ENCODE measurements at places on chromosomes 12 and 14.

GRCh38 chr12:60616400-60616799 is 1020.6 kb downstream of the SLC16A7 start:
- DNase-seq, result no peak

GRCh38 chr14:22846811-22847307 is 10.5 kb downstream of the MMP14 start:
- DNase-seq, result no peak

DNA sequence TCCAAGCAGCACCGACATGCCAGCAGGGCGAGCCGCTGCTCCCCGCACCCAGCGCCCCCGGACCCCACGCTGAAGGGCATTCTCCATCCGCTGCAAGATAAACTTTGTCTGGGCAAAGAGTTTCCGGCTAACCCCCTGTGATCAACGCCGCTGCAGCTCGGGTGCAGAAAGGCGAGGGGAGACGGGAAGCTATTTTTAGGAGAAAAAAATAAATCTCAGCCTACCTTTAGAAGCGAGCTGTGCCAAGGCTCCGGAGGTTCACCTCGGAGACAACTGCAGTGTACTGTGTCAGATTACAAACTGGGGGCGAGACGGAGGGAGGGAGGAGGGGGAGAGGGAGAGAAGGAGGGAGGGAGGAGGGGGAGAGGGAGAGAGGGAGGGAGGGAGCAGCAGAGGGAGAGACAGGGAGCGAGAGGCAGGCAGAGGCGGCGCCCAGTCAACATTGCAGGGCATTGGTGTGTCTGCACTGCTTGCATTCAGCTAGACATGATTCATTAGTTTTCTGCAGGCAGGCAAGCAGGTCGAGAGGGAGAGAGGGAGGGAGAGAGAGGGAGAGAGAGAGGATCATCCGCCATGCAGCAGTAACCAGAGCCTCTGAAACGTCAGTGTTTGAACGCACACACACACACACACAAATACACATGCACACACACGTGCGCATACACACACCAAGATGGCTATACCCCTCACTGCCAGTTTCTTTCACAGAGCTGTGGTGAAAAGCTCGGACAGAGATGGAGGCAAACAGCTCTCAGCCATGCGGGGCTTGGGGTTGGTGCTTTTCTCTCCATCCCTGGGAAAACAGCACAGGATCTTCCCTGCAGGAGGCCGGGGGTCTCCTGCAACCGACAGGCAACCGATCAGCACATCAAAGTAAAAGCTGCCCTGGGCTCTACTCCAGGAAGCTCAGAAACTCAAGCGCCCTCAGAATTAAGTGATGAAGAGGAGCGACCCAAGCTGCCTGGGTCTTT is at the start of gene RIMBP2:
RIMBP2 (minus strand) TSS at position 302 of the 971 bp plus-strand sequence. CDS start 237,286 bp downstream, outside the sequence.
- peak; percentile 75 for DNase-seq

DNA sequence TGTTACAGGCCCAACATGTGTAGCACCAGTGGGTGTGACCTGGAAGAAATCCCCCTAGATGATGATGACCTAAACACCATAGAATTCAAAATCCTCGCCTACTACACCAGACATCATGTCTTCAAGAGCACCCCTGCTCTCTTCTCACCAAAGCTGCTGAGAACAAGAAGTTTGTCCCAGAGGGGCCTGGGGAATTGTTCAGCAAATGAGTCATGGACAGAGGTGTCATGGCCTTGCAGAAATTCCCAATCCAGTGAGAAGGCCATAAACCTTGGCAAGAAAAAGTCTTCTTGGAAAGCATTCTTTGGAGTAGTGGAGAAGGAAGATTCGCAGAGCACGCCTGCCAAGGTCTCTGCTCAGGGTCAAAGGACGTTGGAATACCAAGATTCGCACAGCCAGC is 8.6 kb downstream of the BCL2L14 start:
- peak; percentile 44 for DNase-seq

DNA sequence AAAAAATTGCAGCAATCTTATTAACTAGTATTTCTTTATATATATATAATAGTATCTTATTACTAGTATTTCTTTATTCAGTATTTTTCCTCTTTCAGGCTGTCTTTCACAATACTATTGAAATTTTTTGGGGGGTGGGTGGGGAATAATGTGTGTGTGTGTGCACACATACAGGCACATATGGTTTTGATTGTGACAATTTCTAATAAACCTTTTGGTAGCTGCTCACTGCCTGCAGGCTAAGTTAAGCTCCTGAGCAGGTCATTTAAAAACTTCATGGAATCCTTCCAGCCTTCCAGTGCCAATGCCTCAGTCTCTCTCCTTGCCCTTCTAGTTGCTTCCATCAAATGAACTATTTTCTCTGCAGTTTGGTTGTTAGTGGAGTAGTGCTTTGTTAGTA is 490.1 kb downstream of the PCNX1 start:
- DNase-seq, result no peak

DNA sequence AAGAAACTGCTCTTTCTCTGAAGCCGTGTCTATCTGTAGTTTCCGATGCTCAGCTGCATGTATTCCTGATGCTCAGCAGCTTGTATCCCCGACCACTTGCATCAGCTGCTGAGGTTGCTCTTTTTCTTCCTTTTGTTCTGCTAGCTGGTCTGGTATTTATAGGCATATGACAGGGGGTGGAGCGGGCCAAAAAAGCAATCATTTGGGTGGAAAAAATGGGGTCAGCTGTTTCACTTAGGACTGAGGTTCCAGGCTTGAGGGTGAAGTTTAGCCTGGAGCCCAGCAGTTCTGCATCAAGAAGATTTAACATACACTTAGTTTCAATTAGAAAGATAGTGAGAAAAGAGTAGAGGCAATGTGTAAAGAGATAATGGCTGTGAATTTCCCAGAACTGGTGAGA is 23.6 kb upstream of the AMN1 start:
- DNase-seq, result peak; percentile 38

GRCh38 chr14:89013098-89013504 is 188.7 kb downstream of the TTC8 start:
- DNase-seq, result peak; percentile 63

Data from ELF-1 (cell line).